ENCODE measurements at places on chromosomes 6 and 20.

DNA sequence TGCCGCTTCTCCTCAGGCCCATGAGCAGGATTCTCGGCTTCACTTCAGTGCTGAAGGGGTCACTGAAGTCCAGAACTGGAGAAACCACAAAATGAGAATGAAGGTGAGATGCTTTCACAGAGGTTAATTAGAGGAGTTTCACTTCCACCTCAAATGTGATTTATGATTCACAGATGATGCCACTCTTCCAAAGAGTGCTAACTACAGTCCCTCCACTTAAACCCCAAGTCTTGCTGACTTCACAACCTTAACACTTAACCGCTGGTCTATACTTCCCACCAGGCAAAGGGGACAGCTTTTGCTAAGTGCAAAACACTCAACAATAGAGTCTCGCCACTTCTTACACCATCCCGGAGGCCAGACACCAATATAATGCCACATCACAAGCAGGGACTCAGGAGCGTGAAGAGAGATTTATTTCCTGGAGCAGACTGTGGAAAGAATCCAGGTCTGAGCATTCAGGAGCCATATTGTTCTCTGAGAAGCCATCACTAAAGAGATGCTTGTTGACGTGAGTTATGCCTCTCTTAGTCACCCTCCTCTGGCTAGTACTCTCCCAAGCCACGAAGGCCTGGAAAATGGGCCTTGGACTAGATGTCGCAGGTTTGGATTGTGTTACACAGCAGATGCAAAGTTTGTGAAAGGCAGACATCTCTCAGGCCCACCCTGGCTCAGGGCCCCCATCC, 24.4 kb downstream of the RRAGD start:
- DNase-seq: no peak

GRCh38 chr6:85537055-85537494, 56.6 kb downstream of the SNX14 start:
- DNase-seq: peak; percentile 6

- DNase-seq: no peak
Observed at GRCh38 chr6:30319146-30319835, 7.4 kb upstream of the TRIM39 start.

DNA sequence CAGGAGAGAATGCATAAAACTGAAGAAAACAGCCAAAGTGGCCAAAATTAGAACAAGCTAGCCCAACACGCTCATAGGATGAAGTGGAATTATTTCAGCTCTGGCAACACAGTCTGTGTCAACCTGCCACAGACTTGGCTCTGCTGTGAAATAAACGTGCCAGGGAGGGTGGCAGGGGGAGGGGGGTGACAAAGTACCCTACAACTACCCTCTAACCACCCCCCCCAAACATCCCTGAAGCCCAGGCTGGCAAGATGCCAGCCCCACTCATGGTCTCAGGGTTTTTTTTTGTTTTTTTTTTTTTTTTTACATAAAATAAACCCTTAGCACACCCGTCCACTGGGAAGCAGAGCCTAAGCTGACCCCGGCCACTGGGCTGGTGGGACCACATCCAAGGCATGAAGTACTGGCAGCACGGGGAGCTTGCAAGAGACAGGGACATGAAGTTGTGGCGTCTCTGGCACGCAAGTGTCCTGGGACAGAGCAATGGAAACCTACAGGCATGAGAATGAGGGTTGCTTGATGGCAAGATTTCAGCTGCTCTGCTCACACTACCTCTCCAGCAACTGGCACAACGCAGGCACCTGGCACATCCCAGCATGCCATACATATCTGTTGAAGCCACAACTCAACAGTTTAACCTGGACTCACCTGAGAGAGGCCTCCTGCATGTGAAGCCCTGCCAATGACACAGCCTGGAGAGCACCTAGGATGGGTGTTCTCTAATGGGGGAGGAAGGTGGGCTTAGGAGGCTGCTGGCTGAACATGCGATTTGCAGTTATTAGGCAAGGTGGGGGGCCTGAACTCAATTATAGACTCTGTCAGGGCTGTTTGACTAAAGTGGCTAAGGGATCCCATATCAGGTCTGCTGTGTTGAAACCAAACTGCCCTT, 76.4 kb downstream of the TRAM2 start:
- no peak for DNase-seq

GRCh38 chr6:128507337-128508310, 12.8 kb downstream of the PTPRK start:
- no peak for DNase-seq

GRCh38 chr6:47852727-47853126, 70.9 kb downstream of the OPN5 start:
- no peak for DNase-seq

DNA sequence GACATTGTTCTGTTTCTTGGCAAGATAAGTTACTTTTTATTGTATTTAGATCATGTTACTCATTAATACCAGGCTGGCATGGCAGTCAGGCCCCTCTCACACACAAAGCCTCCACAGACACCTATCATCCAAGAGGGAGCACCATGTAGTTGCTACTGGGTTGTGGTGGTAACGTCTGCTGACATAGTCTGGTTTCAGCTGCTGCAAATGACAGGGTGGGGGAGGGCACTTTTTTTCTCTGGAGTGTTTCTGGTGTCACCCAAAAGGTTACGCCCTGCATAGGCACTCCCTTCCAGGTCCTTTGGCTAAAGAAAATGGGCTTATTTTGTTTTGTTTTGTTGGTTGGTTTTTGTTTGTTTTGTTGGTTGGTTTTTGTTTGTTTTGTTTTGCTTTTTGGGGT, 236.4 kb upstream of the RIMS1 start:
- no peak for DNase-seq

- no peak for DNase-seq
Observed at GRCh38 chr6:558089-558488, 98.8 kb downstream of the HUS1B start.

- no peak for DNase-seq
Observed at GRCh38 chr6:88124925-88125557, 41.1 kb downstream of the CNR1 start.

DNA sequence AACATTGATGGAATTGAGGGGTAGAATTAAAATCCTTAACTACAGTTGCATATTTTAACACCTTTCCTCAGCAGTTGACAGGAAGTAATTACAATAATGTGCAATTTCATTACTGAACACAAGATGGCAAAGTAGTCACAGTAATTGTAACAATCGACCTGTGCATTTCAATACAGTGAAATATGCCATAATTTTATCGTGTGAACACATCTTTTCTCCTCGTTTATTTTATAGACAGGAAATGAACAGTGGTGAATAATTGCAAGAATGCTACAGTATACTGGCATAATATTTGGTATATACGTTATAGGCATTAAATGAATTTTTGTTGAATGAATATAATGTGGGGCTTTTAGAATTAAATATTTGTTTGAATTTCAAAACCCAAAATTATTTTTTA, 25.0 kb downstream of the CYB5R4 start:
- DNase-seq: peak; percentile 60

- DNase-seq: peak; percentile 92
Observed at GRCh38 chr20:3045042-3045815, 623 bp upstream of the MRPS26 start.

DNA sequence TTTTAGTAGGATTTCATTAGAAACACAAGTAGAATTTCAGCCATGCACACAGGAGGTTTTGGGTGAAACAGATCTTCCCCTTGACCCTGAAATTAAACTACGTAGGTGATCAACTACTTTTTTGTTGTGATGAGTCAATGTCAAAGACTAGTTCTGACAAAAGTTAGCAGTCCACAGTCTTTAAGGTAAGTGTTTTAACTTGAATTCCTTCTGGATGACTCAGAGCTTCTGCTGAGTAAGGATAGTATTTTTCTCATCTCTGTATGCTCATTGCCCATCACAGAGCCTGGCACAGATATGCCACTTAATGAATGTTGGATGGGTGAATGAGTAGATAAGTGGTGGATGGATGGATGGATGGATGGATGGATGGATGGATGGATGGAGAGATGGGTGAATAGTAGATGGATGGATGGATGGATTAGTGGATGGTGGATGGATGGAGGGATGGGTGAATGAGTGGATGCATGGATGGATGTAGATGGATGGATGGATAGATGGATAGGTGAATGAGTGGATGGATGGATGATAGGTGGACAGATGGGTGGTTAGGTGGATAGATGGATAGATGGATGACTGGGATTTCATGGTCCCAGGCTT, 165.3 kb downstream of the ZMYND8 start:
- DNase-seq: no peak

DNA sequence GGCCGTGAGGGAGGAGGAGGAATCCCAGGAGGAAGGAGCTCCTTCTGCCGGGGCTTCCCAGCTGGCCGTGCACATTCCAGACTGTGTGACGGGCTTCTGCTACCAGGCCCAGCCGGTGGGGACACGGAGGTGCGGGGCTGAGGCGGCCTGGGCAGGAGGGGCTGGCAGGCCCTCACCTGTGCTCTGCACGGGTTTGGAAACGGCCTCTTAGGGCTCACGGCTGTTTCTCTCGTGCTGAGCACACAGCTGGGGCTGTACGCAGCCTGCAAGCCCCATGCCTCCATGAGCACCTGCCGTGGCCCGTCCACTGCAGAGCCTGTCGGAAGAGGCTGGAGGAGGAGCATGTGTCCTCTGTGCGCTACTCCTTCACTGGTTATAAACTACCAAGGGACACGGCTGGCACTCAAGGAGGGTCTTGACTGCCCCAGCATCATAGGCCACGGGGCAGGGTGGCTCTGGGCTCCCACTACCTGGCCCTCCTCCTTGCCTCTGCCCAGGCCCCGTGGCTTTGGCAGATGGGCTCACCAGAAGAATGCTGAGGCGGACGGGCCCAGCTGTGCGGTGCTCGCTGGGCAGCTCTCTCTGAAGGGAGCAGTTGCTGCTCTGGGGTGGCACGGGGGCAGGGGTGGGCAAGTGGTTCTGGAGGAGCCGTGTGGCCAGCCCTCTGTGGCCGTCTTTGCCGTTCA, 15.8 kb downstream of the NPEPL1 start:
- DNase-seq: no peak

GRCh38 chr6:163200289-163200688, 214.2 kb upstream of the QKI start:
- no peak for DNase-seq

DNA sequence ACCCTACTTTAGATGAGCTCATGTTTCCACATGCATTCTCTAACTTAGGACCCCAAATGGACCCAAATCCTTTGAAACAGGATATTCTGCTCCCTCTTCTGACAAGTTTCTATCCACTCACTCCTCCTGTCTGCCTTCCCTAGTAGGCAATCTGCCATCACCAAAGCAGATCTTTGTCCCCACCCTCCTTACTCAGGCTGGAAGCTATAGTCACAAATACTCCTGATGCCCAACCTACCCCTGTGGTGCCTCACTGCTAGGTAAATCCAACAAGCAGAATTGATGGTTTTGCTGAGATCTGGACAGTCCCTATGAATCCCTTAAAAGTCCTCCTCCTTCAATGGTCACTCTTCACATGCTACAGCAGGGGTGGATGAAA, 21.7 kb downstream of the ELOVL5 start:
- DNase-seq: no peak

DNA sequence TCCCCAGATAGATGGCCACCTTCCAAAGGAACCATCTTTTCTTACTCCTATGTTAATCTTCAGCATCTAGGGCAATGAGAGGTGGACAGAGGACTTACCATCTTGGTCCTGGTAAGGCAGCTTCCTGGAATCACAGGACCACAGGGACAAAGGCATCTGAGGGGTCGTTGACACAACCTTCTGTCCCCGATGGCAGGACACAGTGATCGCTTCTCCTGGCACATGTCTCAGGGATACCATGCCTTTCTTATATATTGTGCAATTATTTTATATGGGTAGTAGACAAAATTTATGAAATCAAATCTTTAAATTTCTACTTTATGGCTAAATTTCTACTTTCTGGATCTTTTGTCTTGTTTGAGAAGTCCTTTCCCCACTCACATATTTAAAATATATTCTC, 20.1 kb downstream of the SERPINB1 start:
- DNase-seq: no peak

DNA sequence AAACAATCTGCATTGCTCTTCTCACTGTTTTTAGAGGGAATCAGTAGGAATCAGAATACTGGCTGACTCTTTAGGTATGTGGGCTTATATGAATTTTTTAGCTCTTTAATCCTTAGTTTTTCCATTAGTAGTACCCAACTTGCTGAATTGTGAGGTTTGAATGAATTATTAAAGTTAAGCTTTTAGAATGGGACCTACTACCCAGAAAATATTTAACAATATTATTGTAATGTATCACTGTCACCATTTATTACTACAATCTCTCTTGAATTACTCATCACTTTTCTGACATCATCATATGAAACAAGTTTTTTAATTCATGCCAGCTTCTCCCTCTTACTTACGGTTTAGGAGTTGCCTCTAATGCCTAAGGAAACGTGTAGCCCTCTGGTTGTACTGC, 212.7 kb downstream of the BCKDHB start:
- no peak for DNase-seq

DNA sequence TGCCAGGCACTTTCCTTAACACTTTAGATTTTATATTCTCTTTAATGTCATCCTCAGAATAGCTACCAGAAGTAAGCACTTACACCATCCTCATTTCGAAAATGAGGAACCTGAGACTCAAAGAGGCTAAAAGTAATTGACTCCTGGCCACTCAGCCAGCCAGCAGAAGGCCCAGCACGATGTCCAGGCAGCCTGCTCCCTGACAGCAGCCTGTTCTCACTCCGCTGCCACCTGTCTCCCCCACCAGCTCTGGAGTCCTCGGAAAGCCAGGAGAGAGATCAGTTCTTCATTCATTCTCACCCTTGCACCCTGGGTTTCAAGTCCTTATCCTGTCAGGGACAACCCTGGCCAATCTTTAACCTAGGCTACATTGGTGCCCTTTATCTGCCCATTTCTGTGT, 174.0 kb downstream of the SASH1 start:
- DNase-seq: no peak

- no peak for DNase-seq
Observed at GRCh38 chr6:169982461-169983386, 231.3 kb downstream of the ERMARD start.

DNA sequence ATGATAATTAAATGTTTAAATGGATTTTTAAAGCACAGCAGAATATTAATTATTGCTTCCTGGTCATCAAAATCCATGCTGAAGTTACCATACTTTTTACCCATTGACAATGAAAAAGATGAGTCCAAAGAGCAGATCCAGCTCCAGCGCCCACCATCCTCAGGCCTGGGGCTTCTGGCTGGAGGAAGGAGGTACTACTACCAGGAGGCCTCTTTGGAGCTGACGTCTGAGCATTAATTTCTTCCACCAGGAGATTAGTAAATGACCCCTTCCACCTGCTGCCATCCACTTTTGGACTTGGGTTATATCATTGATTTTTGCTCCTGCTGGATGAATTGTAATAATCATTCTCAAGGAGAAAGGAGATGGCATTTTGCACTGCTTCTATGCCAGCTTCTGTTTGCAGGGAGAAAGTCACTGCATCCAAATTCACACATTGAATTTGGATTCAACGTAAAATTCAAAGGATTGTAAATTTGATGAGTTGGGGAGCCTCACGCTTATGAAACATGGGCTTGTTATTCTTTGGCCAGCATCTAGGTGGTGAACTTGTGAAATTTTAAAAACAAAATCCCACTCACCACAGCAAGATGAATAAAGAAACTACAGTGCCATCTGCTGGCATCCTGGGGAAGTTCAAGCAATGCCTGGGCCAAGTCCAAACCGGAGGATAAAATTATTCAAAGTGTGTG, 121.8 kb downstream of the SASH1 start:
- DNase-seq: peak; percentile 30

Data from cerebellum (tissue), 4 donors.